ENCODE measurements at places on chromosomes 6 and 20. TPM values are rescaled to one million over a fixed set of nuclear protein-coding genes. Genes with fewer than 3 reads are reported as not detected.

Gene TEAD3
- total RNA-seq: 3.8 TPM

Gene RBM12
- total RNA-seq: 24.6 TPM

Gene MUCL3
- total RNA-seq: not detected

Gene PSORS1C2
- total RNA-seq: not detected

Gene VIP
- not detected for total RNA-seq

Gene RSPO3
- total RNA-seq: 0.77 TPM

Data from bronchial smooth muscle cell (primary cell).